ENCODE measurements at places on chromosomes 1 and 21.

DNA sequence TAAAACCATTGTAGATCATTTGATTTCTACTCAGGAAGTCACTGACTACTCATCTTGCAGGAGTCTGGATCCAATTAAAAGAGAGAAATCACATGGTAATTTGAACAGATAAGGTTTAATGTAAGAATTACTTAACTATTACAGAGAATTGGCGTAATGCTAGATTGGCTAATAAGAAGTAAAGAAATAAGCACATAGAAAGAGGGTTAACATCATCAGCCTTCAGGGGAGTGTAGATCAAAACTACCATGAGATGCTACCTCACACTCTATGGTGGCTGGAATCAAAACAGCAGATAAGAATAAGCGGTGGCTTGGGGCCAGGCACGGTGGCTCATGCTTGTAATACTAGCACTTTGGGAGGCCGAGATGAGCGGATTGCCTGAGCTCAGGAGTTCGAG lies 11.7 kb downstream of the ST3GAL3 start:
- no peak for DNase-seq

GRCh38 chr1:81044708-81045107 lies 756.0 kb upstream of the ADGRL2 start:
- no peak for DNase-seq

- no peak for DNase-seq
These were observed 141.1 kb upstream of the SAMSN1 start for GRCh38 chr21:14687268-14687625.

DNA sequence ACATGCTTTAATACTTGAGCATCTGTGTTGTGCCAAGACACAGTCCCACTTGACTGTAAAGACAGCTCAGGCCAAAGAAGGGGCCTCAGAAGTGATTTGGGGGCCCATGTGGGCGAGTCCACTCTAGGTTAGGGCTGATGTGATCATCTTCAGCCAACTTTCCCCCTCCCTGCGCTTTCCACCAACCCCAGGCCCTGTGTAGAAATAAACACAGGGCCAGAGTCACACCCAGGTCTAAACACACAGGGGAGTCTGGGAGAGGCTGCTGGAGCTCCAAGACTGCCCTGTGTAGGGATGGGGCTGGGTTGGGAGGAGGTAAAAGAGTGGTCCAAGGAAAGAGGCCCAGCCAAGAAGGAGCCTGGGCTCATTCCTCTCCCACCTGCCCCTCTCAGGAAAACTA lies 2.5 kb upstream of the WNT2B start:
- DNase-seq: no peak

- no peak for DNase-seq
These were observed 24.1 kb downstream of the ETNK2 start for GRCh38 chr1:204127597-204128242.

DNA sequence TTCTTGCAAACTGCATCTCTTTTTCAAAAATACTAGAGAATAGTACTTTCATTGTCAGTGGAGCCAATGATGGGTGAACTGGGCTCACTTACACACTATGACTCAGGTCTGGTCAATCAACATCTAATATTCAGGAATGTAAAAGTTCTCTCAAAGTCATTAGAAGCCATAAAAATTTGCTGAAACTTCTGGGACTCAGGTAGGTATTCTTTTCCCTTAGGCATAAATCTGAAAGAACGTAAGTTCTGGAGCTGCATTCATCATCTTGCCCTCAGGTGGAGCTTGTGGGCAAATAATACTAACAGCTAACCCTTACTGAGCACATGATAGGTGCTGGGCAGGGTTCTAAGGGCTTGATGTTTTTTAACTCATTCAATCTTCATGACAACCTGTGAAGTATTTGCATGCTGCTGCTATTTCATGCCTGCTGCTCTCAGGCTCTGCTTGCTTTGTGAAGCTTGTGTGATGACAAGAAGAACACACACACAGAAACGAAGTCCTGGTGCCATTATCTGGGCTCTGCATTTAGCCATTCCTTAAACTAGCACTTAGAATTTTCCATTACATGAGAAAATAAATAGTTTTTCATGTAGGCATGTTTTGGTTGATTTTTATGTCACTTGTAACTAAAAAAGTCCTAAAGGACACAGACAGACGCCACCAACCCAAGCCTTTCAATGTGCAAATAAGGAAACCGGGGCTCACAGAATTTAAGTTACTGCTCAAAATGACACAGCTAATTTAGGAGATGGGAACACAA lies 394.2 kb upstream of the LYPLAL1 start:
- DNase-seq: no peak

- peak; percentile 53 for DNase-seq
These were observed 17.7 kb downstream of the RAP1GAP start for GRCh38 chr1:21651214-21652042.

DNA sequence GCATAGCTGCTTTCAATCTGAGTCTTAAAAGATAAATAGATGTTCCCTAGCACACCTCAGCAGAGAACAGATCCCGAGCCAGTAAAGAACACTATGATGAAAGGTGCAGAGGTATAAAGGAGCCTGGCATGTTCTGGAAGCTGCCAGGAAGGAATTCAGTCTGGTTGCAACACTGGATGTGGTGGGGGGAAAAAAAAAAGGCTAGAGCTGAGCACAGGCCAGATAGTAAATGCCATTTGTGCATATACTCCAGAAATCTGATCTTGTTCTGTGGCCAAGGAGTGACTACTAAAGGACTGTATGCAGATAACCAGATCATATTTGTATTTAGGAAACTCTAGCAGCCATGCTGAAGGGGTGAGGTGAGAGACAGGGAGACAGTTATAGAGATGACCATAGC lies 240.3 kb downstream of the VAV3 start:
- no peak for DNase-seq

DNA sequence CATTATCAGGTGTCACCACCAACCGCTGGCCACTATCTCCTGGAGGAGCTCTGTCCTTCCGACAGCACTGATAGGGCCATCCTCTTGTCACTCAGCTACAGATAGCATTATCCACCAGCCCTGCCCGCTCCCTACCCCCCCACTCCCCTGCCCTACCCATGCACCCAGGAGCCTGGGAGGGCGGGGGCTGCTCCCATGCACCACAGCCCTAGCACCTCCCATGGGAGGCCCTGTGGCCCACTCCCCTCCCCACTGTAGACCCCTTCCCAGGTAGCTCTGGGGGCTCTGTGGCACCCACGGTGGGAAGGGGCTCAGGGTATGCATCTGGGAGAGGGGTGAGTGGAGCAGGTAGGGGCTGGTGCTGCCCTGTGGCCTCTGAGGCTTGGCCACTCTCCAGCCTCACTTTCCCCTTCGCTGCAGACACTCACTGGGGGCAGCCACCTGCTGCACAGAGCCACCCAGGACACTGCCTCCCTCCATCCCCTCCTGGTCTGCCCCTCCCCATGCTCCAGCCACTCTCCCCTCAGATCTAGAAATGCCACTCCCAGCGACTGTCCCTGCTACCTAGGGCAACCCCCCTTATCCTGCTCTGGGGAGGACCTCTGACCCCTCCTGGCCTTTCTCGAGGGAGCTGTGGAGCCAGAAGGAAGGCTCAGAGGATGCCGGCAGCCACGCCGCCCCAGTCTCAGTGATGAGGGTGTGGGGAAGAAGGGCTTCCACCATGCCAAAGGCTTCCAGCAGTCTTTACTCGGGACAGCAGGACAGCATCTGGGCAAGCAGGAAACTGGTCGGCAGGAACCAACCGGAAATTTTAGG lies 58.5 kb downstream of the WNT9A start:
- no peak for DNase-seq

DNA sequence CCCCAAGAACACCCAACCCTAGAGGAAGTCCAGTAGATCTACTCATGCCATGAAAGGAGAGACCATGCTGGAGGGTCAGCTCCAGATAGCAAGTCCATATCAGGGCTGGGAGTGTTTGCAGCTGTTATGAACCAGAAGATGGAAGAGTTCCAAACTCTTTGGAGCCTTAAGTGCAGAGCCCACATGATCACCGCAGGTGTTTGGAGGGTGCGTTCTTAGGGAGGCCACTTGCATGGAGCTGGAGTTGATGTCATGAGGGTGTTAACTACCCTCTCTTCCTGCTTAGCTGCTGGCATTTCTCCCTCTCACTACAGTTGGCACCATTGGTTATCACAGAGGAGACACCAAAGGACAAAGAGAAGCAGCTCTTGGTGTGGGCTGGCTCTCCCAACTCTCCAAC lies 616.9 kb downstream of the AJAP1 start:
- no peak for DNase-seq

DNA sequence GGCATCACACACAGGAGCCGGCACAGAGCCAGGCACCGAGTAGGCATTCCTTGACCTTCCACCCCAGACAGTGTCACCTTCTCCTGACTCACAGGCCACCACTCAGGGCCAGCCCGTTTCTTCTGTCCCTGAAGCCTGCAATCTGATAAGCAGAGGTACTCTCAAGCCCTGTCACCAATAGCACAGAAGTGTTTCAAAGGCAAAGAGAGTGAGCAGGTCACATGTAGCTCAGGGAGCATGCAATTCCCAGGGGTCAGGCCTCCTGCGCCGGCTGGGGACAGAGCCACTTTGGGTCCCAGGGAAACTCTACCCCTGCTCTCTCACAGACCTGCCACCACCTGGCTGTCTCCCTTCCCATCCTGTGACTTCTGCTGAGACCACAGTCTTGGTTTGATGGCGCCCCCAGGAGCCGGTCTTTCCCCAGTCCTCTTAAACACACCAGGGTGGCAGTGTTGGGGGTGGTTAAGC lies 13.2 kb downstream of the CAPN9 start:
- no peak for DNase-seq

DNA sequence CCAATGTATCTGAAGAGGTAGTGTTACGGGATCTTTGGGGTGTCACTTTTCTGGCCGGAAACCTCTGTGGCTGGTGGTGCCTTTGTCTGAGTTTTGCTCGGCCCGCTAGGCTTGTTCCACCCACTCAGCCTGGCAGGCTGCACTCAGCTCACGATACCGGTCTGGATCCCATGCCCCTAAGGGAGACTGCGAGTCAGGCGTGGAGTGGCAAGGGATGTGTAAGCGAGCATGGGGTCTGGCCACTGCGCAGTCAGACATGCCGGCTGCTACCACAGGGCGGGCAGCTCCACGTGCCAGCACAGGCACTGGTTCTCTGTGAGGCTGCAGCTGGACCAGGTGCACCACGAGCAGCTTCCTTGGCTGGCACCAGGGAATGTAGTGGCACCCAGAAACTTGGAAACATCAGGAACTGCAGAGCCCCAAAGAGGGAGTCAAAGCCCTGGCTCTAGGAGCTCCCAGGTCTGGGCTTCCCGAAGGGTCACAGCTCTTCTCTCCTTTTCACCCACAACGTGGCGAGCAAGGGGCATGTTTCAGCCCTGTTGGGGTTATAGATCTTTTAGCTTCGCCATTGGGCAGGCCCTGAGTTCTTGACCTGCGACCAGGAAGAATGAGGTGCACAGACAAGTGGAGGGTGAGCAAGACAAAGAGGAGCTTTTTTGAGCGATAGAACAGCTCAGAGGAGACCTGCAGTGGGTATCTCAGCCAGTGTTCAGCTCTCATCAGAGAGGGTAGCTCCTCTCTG lies 23.8 kb upstream of the LRRC8C start:
- DNase-seq: peak; percentile 60

DNA sequence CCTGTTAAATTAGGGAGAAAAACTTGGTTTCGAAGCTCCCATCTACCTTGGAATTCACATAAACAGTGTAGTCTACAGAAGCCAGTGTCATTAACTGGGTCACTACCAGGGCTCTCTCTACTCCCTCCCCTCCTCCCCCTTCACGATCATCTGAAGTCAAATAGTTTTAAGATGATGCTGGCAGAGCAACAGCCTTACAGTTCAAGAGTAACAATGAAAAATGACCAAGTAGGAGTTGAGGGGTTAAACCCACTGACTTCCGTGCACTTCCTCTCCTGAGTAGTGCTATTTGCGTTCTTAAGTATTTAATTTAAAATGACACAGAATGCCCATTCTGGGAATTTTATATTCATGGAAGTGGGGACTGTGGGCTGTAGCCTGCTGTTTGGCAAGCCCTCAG lies 236.9 kb downstream of the SIPA1L2 start:
- DNase-seq: no peak

- DNase-seq: no peak
These were observed 881.0 kb downstream of the AMY1C start for GRCh38 chr1:104630567-104631149.

DNA sequence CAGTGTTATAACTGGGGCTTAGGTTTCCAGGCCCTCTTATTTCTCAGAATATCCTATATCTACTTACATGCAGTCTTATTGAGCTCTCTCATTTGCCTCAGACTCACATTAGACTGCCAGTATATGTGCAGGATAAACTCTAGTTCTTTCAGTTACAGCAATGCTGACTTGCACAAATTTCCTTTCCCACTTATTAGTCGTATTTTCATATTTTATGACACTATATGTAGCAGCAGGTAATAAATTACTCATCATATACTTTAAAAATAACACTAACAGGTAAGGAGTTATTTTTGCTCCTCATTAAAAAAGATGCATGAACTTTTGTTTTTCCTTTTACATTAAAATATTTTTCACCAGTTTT lies 65.7 kb downstream of the GADD45A start:
- no peak for DNase-seq

DNA sequence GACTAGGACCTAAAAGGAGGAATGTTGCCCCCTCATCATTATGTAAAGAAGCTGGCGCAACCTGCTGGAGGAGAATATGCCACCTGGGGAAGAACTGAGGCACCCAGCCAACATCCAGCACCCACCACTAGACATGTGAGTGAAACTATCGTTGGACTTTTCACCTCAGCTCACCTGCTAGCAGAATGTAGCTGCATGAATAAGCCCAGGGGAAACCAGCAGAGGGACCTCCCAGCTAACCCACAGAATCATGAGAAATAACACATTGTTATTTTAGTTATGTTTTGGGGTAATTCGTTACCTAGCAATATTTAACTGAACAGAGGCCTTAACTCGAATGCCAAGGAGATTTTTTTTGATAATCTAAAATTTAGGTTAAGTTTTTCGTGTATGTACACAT lies 542.5 kb upstream of the DAB1 start:
- DNase-seq: no peak

GRCh38 chr1:20229171-20229570 lies 42.9 kb upstream of the PLA2G2C start:
- DNase-seq: no peak

GRCh38 chr1:192678099-192678498 lies 42.2 kb downstream of the RGS13 start:
- DNase-seq: no peak

GRCh38 chr21:45335151-45335760 lies 47.6 kb upstream of the POFUT2 start:
- DNase-seq: no peak

- no peak for DNase-seq
These were observed 5.9 kb upstream of the BARHL2 start for GRCh38 chr1:90722874-90723589.

DNA sequence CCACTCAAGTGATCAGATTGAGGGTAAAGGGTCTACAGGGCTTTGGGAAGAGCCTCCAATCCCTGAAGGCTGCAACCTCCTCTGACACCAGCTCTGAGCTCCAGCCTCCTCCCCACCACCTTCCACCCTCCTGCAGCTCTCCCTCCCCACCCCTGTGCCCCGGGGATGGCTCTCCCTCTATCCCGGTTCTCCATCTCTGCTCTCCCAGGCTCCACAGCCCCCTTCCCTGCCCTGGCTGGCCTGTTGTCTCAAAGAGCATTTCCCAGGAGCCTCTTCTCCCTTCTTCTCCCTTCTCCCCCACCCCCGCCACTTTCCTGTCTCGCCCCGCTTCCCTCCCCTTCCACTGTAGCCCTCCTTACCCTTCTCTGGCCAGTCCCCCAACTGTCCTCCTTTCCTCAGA lies 1.1 kb downstream of the PLEKHA6 start:
- no peak for DNase-seq
